ENCODE measurements at places on chromosomes 7 and 10. TPM values are rescaled to one million over a fixed set of nuclear protein-coding genes. Genes with fewer than 3 reads are reported as not detected.

UPP1 gene
- polyA plus RNA-seq = 15.4 TPM

DNA sequence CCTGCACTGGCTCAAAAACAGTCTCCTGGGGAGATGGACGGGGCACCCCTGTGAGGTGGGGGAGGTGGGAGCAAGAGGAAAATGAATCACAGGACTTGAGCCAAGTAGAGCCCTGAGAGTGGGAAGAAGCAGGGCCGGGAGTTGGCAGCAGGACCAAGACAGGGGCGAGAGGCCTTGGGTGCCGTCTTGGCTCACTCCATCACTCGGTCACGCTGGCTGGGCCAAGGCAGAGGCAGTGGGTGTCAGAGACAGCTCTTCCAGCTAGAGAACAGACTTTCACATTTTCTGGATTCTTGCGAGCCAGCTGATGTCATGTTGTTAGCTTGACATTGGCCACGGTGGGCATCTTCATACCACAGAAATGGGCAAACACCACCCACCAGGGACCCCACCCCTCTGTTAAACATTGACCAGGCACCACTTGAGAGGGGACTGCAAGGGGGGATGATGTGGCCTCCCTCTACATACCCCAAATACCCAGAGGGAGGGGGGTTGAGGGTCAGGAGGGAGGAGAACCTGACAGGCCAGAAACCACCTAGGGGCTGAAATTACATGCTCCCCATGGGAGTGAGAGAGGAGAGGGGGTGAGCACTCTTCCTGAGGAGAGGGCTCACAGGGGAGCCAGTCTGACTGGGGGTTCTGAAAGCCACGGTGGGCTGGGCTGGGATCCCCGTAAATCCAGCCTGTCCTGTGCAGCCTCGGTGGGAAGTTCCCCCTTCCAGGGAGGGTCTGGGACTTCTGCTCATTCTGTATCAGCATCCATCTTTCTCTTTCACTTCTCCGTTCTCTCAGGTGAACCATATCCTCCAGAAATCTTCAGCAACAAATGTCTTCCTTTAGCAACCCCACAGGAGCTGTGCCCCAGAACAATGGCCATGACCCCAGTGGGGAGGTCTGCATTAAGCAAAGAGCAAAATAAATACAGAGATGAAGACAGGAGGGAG lies 19.6 kb downstream of the CAMK2B start:
- DNase-seq = no peak

- DNase-seq = no peak
Measured at GRCh38 chr10:78600740-78601139, 468.0 kb upstream of the ZMIZ1 start.

- no peak for DNase-seq
Measured at GRCh38 chr7:8125680-8126444, 136.1 kb downstream of the ICA1 start.

GRCh38 chr7:139913021-139913844 lies 84.2 kb downstream of the TBXAS1 start:
- no peak for DNase-seq

GRCh38 chr7:85750454-85750949 lies 563.6 kb upstream of the SEMA3D start:
- DNase-seq = no peak

SEPHS1 gene
- polyA plus RNA-seq = 129 TPM

DNA sequence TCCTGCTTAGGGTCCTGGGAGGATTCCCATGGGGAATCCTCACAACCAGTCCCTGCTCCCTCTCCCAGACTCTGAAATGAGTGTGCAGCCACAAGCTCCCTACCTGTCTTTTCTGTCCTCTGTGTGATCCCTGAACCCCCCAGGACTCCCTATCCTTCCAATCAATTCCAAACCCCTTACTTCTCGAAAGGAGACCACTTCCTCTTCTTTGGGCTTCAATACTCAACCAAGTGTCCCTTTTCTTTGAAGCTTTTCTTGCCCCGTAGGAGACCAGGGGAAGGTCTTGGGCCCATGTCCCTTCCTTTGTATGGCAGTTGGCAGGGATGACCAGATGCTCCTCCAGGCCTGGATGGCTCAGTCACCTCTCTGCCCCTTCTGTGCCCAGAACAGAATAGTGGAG lies 1.7 kb downstream of the AEBP1 start:
- no peak for DNase-seq

- no peak for DNase-seq
Measured at GRCh38 chr10:63105225-63106110, 27.7 kb upstream of the NRBF2 start.

DNA sequence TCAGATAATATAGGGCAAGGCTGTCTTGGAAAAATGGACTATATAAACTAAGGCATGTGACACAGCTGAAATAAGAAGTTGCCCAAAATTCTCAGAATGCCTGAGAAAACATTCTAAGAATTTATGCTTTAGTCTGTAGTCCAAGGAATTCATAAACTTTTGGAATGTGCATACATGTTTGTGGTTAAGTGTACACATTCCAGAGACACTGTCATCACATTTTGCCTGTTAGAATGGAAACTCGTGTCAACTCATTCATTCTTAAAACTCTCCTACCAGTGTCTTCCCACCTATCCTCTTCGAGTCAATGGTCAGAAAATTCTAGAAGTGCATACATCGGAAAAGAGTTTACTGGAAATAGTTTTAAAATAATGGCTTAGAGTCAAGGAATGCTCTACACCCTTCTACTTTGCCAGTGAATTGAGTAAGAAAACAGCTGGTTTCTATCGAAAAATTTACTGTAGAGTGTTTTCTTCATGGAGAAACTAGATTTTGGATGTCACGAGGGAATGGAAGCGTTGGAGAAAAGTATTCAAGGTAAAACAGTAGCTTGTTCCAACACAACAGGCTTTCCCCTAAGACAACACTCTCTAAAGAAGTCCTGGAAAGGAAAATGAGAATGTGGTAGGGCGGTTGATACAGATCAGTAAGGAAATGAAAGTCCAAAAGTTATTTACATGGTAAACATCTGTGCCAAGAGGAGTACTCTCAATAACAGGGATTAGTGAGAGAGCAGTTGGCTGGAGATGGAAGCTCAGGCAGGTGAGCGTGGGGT lies 1177.6 kb upstream of the C7orf33 start:
- DNase-seq = no peak

DNA sequence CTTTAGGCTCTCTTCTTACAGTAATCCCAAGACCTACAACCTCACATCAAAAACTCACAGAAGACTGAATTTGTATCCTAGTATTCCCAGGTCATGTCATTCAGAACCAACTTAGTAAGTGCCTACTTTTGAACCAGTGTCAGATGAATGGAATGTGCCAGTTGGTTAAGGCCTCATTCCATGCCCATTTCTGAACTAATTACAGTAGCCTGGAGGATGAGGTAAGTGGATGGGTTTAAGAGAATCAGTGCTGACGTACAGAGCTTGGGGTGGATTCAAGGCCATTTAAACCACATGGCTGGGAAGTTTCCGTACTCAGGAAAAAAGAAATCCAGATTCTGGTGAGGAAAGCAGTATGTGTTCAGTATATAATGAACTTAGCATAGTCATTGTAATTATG lies 21.9 kb upstream of the FOXP2 start:
- no peak for DNase-seq

DNA sequence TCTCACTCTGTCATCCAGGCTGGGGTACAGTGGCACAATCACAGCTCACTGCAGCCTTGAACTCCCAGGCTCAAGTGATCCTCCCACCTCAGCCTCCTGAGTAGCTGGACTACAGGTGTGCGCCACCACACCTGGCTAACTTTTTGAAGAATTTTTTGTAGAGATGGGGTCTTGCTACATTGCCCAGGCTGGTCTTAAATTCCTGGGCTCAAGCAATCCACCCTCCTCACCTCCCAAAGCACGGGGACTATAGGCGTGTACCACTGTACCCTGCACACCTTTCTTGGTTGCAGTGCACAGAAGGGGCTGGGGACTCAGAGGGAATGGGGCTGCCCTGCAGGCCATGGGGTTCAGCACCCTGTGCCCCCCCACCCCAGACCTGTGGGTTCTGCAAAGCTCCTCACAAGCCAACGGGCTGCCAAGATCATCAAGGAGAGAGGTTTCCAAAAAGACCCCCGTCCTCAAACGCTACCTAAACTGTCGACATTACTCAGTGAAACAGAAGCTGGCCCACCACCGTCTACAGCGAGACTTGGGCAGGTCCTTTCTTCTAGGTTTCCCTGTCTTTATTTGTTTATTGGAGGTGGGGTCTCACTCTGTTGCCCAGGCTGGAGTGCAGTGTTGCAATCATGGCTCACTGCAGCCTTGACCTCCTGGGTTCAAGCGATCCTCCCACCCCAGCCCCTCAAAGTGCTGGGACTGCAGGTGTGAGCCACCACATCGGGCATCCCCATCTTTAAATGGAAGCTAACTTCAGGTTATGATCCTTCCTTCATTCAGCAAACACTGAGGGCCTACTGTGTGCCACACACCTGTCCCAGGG lies 26.6 kb upstream of the ELFN1 start:
- DNase-seq = no peak

DNA sequence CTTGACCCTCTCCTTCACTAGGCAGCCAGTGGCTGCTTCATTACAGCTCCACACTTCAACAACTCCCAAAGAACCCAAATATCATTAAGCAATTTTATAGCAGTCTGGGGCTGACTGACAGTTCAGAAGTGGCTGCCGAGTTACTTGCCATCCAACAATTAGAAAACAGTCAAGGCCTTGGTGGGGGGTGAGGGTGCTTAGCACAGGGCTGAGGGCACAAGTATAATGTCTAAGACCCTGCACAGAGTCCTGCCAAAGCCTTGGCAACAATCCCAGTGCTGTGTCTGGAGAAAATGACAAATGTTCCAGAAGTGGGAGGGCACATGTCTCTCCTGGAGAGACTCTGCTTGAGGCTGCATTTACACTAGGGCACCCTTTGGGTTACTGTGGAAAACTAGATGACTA lies 71.1 kb downstream of the CXCL12 start:
- DNase-seq = no peak

GRCh38 chr7:28207486-28208158 lies 27.0 kb upstream of the JAZF1 start:
- DNase-seq = no peak

- DNase-seq = no peak
Measured at GRCh38 chr10:86522510-86522855, 891 bp upstream of the WAPL start.

SPDYE2B gene
- 0.60 TPM for polyA plus RNA-seq

DNA sequence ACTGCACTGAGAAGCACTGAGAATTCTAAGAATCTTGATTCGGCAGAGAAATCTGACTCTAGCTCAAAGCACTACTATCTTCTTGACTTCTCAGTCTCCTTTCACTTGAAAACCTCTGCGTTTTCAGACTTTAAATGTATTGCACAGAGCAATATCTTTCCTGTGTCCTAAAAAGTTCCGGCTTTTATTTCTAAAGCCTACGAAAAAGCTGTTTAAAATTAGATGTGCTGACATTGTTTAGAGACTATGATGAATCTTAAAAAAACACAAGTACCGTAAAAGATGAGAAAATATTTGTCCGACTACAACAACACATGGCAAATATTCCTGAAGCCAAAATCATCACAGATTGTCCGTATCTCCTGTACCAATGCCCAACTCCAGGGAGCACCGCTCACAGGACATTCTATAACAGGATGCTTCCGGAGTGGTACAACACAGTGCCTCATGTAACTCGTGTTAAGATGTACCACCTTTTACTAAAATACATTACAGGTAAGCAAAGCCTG lies 136.9 kb downstream of the CUBN start:
- no peak for DNase-seq

PON1 gene
- polyA plus RNA-seq = 0.62 TPM

DNA sequence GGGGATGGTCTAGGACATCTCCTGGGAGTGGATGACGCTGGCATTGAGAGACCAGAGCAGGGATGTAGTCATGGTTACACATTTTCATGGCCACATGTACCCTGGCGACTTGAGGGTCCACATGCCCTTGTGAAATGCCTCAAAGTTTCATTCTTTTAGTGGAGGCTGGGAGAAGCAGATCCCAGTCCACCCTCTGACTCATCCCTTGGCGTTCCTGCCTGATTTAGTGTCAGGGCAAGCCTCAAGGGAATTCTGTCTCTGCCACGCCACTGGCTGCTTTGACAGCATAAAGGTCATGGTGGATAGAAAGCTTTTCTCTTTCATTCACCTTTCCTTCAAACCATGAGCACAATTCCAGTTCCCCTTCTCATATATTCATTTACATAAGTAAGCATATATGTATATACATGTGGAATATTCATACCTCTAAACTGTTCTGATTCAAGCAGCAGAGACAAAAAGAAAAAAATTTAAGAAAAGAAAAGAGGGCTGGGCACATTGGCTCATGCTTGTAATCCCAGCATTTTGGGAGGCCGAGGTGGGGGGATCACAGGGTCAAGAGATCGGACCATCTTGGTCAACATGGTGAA lies 21.8 kb upstream of the KIF5B start:
- DNase-seq = no peak

- no peak for DNase-seq
Measured at GRCh38 chr7:151191544-151191943, 4.5 kb upstream of the ASB10 start.

PLAC9 gene
- polyA plus RNA-seq = 15.2 TPM

IL2RA gene
- 0.20 TPM for polyA plus RNA-seq

- DNase-seq = no peak
Measured at GRCh38 chr10:67433276-67433675, 262.7 kb downstream of the CTNNA3 start.

DNA sequence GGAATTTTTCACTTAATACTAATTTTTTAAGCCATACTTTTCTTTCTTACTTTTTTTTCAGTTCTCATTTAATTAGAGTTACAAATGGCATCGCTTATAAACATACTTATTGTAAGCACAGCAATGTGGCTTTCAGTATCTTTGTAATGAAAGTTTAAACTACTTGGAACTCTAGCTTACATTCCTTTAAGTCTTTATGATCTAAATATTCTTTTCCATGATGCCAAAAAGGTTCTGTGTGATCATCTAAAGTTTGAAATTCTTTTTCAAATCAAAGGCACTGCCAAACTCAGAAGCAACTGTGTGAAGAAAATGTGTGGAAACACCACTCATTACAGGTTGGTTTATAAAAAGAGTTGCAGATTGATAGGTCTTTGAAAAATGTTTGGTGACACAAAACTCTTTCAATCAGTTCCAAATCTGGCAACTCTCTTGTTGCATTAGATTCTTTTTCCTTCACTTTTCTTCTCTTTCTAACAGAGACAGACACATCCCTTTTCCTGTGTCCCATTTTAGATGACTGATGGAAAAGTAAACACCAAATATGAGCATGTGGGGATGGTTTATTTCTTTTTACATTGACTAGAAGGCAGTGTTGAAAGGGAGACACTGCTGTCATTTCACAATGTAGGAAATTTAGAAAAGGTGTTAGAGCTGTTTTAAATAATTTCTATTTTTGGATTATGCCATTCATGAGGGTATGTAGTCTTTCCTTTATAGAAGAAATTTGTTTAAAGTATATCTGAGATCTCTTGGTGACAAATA lies 392.3 kb downstream of the SUGCT start:
- no peak for DNase-seq

GRCh38 chr10:80191589-80192270 lies 13.6 kb downstream of the ANXA11 start:
- DNase-seq = no peak
